ENCODE measurements at places on chromosomes 11 and 22.

GRCh38 chr22:35250156-35250555 lies 7.1 kb upstream of the HMGXB4 start:
- no peak for DNase-seq

GRCh38 chr11:103594283-103594682 lies 442.2 kb upstream of the DDI1 start:
- DNase-seq, result no peak

GRCh38 chr22:20420157-20420842 lies 17.3 kb downstream of the SCARF2 start:
- DNase-seq, result no peak

DNA sequence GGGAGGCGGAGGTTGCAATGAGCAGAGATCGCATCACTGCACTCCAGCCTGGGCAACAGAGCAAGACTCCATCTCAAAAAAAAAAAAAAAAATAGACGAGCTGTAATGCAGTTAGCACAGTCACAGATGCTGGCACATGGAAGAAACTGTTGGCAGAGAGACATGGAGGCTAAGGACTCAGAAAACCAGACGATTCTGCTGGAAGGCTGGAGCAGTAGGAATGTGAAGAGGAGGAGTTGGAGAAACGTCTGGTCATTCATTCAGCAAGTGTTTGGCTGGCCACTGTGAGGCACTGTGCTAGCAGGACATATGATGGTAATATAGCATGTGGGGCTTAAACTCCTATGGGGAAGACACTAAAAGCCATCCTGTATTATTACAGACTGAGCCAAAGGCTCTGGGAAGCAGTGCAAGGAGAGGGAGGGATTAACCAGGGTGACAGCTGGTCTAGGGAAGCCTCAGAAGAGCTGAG lies 5.0 kb downstream of the UQCR10 start:
- no peak for DNase-seq

GRCh38 chr11:13837286-13837685 lies 125.2 kb upstream of the SPON1 start:
- DNase-seq, result no peak

- DNase-seq, result no peak
These were observed 503.2 kb upstream of the B3GAT1 start for GRCh38 chr11:134915212-134915611.

GRCh38 chr11:34276352-34276864 lies 81.4 kb downstream of the ABTB2 start:
- no peak for DNase-seq

- DNase-seq, result peak; percentile 54
These were observed 121.3 kb downstream of the APOL5 start for GRCh38 chr22:35838855-35839576.

DNA sequence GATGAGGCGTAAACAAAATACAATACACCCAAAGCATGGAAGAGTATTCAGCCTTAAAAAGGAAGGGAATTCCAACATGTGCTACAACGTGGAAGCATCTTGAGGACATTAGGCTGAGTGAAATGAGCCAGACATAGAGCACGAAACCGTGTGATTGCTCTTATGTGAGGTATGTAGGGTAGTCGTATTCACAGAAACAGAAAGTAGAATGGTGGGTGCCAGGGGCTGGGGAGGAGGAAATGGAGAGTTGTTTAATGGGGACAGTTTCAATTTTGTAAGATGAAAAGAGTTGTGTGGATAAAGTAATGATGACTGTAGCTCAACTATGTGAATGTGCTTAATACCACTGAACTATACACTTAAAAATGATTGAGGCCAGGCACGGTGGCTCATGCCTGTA lies 10.2 kb upstream of the KMT5B start:
- DNase-seq, result no peak

- DNase-seq, result no peak
These were observed 515 bp downstream of the BACE1 start for GRCh38 chr11:117315285-117316196.

- DNase-seq, result no peak
These were observed 43.3 kb upstream of the PAK1 start for GRCh38 chr11:77517226-77517625.
